ENCODE measurements at places on chromosomes 2 and 18.

DNA sequence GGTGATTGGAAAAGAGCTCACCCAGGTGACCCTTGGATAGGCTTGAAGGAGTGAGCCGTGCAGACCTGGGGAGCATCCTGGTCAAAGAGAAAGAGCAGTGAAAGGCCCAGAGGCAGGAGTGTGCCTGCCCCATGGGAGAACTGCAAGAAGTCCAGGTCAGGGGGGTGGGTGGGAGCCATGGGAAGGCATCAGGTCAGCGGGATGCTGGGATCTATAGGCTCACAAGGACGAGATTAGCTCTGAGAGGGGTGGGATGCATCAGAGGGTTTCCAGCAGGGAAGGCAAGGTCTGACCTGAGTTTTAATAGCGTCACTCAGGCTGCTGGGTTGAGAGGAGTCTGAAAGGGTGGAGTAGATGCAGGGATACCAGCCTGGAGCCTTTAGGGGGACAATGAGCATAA, 158.6 kb downstream of the SMAD7 start:
- DNase-seq: no peak

DNA sequence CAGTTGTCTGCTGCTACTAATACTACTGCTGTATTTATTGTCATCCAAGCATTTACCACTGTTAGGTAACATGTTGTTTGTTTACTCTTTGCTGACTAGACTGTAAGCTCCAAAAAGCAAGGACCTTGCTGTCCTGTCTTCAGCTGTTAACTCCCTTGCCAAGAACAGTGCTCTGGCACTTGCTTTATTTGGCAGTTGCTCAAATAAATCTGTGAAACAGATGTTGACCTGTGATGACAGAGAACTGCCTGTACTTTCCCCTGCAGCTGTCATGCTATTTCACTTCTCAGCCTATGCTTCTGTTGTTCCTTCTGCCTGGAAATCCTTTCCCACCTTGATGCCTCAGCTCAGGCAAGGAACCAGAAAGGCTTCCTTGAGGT, 181.2 kb downstream of the ATAD2B start:
- DNase-seq: no peak

- no peak for DNase-seq
These were observed 101.7 kb upstream of the NOSTRIN start for GRCh38 chr2:168700615-168701245.

GRCh38 chr18:23618862-23619387, 32.6 kb upstream of the NPC1 start:
- no peak for DNase-seq

DNA sequence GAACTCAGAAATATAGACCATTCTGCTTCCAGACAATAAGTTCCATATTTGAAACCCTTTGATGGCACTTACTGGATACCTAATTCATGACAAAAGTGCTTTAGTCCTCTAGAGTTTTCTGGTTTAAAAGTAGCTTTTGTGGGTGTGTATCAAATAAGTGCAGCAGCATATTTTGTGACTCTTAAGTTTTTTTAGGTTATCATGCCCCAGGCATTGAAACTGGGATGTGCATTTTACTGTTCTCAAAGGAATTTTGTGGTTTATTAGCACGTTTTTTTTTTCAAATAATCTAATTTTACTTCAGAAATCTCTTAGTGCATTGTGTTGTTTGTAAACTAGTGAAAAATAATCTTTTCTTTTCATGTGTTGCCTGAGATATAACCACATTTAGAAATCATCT, 1.5 kb downstream of the XRCC5 start:
- DNase-seq: no peak

DNA sequence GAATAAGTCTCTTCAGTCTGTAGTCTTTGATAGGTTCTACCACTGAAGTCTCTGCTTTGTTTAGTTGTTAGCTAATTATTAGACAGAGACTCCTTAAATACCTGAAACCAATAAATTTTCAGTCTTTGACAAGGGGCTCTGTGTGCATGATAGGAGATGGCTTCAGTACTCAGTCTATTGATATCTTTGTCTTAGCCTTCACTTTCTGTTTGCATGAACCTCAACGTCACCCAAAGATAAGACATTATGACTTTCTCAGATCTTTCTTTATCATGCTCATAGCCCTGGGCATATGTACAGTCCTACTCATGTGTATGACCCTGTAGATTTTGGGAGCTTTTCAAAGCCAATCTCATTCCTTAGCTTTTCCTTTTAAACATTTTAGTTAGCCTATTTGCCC, 183.5 kb upstream of the GCFC2 start:
- no peak for DNase-seq

Measured in NCI-H1417 (cell line).